Activated naive CD8-positive, alpha-beta T cell treated with anti-CD3 and anti-CD28 coated beads, Interleukin-2, amount 50 U/mL, for 16 hours (primary cell): ENCODE measurements at places on chromosomes 1 and 21.

GRCh38 chr1:117612517-117613248 is 6.8 kb downstream of the TENT5C start:
- no peak for DNase-seq

- no peak for DNase-seq
These were observed 150.3 kb downstream of the NUF2 start for GRCh38 chr1:163471779-163472650.

DNA sequence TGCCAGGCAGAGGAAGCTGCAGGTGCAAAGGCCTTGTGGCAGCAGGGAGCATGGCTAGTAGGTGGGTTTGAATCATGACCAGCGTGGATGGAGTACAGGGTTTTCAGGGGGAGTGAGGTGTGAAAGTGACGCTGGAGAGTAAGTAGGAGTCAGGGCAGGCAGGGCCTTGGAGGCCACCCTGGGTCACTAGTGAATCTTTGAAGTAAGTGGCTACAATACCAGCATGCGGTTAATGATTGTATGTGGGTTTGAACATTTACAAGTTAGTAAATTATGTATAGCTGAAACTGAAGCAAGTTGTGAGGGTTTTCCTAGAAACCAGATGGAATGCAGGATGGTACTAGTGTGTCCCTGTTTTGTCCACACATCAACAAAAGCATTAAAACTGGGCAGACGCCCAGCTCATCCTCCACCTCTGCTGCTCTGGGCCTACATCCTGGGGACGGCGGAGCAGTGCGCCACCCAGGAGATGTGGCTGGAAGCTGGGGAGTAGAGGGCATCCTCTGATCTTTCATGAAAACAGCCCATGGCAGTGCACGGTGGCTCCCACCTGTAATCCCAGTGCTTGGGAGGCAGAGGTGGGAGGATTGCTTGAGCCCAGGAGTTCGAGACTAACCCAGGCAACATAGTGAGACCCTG is 41.2 kb upstream of the B3GALNT2 start:
- DNase-seq = no peak

DNA sequence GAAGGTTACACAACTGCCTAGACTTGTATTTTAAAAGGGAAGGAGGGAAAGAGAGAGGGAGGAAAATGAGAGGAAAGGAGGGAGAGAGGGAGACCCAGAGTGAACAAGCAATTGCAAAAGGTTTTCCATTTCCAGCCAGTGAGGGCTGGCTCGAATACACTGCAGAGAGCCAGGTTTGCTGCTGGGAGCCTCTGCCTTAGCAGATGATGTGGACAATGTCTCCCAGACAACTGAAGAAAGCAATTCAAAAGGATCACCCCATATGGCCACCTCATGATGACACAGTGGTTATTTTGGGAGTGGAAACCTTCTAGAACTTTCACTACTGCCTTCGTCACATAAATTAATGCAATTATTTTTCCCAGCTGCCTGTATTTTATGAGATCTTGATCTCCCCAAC is 86.4 kb downstream of the BCAR3 start:
- DNase-seq = no peak

DNA sequence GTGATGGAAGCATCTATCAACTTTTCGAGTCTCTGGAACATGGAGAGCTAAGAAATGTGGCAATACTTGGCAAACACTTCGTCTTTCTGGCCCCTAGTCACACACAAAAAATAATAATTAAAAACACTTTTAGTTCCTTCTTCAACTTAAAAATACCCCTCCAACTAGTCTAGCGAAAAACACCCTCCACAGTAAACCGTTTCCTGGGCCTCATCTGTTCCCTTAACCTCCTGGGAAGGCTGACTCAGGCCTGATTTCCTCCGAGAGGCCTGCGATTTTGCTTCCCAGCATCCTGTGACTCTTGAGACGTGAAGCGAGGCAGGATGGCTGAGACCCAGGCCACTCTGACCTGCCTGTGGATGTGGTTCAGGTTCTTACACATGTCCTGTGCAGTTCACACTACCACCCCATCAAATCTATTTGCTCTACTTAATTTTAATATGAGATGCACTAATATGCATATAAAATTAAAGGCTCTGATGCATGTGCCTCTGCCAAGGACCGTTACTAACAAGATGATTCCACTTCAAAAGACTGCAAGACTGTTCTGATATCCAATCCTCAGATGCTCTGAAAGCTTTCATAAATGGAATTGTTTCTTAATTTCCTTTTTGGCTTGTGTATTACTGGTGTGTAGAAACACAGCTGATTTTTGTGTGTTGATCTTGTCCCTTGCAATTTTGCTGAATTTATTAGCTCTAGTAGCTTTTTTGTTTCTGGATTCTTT is 3.5 kb downstream of the NAV1 start:
- no peak for DNase-seq

DNA sequence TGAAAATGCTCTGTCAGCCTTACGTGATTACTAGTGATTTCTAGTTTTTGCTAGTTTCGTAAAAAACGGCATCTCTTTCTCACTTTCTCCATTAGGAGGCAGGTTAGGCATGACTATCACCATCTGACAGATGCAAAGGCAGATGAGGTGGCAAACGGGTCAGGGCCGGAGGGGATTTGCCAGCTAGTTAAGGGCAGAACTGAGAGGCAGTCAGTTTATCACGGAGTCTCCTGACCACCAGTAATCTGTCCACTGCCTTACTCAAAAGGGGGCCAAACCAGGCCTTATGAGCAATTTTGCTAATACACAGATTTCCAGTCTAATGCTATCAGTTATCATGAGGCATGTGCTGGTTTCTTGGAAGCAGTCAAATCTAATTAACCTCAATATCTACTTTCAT is 159.3 kb downstream of the TSEN15 start:
- DNase-seq = no peak

DNA sequence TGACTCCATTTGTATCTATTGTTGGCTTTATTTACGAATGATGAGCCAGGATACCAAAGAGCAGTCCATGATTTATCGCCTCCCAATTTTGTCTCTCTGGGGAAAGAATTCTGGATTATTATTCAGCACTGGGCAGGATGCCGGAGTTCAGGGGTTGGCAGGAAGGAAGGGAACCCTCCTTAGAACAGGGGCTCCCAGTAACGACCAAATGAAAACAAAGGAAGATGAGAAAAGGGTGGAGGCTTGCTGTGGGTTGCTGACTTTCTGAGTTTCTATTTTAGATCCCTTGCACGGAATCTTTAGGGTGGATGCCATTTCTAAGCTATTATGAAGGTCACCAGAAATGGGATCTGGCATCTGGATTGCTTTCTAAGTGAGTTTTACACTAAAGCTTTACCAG is 231.2 kb upstream of the LYPLAL1 start:
- no peak for DNase-seq

DNA sequence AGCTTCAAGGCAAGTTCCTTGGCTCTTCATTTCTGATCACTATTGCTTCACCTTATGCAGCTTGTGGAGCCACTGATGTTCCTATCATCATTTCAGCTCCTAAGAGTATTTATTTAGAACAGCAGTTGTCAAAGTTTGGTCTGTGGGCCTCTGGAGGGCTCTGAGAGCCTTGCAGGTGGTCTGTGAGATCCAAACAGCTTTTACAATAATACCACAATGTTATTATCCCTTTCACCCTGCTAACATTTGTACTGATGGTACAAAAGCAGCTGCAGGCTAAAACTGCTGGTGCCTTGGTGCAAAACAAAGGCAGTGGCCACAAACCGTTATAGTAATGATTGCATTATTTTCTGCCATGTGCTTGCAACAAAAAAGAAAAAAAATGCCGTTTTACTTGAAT is 33.8 kb downstream of the PATJ start:
- DNase-seq = no peak

GRCh38 chr1:8711151-8711550 is 106.3 kb downstream of the RERE start:
- no peak for DNase-seq

- DNase-seq = no peak
These were observed 5.3 kb upstream of the EVA1B start for GRCh38 chr1:36328713-36329112.

DNA sequence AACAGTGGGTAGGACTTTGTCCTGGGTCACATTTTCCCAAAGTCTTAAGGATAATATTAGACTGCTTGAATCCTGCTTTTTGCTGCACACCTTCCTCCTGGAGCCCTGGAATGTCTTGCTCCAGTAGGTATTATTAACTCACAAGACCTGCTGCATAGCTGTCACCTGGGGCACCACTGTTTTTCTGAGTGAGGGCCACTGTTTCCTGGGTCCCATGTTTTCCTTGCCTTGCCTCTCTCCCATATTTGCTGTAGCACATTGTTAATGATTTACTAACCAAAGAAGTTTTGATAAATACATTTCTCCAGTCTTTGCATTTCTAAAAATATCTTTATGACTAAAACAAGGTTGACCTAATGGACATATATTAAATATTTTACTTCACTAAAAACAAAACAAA is 22.5 kb upstream of the FCAMR start:
- DNase-seq = no peak

DNA sequence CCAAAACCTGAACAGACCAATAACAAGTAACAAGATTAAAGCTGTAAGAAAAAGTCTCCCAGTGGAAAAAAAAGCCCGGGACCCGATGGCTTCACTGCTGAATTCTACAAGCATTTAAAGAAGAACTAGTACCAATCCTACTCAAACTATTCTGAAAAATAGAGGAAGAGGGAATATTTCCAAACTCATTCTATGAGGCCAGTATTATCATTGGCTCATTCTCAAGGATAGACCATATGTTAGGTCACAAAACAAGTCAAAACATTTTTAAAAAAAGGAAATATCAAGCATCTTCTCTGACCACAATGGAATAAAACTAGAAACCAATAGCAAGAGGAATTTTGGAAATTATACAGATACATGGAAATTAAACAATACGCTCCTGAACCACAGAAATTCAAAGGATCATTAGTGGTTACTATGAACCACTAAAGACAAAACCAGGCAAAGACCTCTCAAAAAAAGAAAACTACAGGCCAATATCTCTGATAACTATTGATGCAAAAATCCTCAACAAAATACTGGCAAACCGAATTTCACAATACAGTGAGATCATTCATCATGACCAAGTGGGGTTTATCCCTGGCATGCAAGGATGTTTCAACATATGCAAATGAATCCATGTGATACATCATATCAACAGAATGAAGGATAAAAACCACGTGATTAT is 13.9 kb upstream of the IL20 start:
- no peak for DNase-seq

DNA sequence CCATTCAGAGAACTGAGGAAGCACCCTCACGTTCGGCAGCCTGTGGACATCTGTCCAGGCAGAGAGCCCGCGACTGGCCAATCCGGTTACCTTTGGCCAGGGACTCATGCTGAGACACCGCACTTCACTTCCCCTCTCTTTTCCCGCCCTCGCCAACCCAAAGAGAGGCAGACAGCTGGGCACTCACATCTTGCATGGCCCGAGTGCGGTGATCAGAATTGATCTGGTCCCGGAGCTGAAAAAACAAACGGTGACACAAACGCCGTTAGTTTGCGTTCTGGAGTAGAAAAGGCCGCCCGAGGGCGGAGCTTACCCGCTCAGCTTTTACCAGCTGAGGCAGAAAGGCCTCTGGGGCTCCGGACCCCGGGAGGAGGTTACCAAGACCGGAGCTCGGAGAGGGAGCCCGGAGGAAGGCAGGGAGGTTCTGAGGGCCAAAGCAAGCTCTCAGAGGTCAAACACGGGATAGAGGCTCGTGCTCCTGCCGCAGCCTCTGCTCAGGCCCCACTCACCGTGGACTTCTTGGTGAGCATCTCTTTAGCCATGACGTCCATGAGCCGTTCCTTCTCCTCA is 376 bp downstream of the SF3A3 start:
- DNase-seq = no peak

DNA sequence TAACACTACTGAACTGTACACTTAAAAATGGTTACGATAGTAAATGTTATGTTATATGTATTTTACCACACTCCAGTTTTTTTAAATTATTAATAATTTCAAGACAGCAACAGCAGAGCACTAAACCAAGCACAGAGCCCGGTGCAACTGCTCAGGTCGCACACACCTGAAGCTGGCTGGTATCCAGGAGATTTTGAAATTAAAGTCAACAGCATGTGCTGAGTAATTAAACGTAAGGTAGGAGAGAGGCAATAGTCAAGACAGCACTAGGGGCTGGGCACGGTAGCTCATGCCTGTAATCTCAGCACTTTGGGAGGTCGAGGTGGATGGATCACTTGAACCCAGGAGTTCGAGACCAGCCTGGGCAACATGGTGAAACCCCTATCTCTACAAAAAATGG is 35.1 kb upstream of the SLC30A10 start:
- DNase-seq = no peak

- no peak for DNase-seq
These were observed 3.0 kb upstream of the NEK7 start for GRCh38 chr1:198153804-198154203.

GRCh38 chr1:14531519-14531918 is 67.0 kb upstream of the KAZN start:
- no peak for DNase-seq

DNA sequence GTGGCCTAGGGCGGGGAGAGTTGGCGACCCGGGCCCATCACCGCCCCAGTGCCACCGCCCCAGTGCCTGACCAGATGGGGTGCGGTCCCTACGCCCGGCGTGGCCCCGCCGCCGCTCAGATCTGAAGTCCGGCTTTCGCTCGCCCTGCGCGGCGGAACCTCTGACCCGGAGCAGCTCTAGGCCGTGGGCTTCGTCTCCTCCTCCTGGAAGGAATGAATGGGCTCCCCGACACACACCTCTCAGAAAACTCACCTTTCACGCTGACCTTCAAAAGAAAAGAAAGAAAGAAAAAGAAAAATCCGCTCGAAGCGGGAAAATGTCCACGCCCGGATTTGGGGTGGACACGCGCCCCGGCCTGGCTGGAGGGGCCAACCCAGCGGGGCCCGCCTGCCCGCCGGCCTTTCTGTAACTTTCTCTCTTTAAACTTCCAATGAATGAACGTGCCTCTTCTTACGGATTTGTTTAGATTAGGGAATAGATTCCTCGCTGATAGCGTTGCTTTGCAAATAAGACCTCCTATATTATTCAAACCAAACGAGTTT is 5.4 kb upstream of the SIM2 start:
- DNase-seq = no peak

- DNase-seq = no peak
These were observed 1.8 kb downstream of the RER1 start for GRCh38 chr1:2393471-2393877.

DNA sequence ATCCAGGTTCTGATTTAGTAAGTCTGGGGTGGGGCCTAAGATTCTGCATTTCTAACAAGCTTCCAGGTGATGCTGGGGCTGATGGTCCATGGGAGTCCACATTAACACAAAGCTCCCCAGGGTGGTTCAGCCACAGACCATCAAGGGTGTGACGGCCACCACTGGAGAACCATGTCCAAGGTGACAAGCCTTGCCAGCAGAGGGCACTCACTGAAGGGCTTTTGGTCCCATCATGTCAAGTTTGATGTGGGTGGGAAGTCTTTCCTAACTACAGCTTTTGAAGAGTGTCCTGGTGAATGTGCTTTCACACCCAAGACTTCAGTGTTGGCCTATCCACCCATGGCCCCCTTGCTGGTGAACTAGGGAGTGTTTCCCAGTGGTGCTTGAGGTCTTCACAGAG is 67.1 kb downstream of the UBE2T start:
- DNase-seq = no peak
